Panc1 (cell line): ENCODE measurements at places on chromosomes 1 and 21. TPM values are rescaled to one million over a fixed set of nuclear protein-coding genes. Genes with fewer than 3 reads are reported as not detected.

DNA sequence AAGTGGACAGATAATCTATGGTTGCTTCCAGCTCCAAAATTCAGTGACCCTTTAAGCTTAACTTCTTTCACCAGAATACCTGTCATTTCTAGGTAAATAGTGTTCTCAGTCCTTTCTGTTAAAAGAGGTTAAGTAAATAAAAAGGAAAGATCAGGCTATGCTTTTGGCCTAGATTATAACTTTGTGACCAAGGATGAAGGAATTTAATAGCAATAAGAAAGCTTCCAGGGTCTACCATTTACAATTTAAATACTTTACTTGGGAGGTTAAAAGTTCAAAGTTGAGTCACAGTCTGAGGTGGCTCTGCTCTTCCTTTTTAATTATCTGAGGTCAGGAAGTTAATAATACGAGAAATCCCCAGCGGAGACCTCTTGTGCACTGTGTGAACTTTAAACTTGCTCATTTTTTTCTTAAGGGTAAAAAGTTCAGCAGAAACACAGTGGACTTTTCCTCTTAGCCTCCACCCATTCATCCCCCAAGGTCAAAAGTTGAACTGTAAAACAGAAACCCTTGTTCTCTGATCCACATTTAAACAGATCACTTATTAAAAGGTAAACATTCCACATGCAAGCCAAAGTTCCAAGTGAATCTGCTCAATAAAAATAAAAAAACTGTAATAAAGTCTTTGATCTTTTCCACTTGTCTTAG is 187.1 kb downstream of the NRIP1 start:
- peak overlapping the region; percentile 85 for H3K27ac ChIP-seq
- H3K4me1 ChIP-seq: peaks cover 19% of the 10 kb centered on the region
- H3K4me3 ChIP-seq: no peak overlapping the region
- DNase-seq: no peak
- H3K27me3 ChIP-seq: no peaks in the 10 kb centered on the region
- H3K36me3 ChIP-seq: no peaks in the 10 kb centered on the region

DNA sequence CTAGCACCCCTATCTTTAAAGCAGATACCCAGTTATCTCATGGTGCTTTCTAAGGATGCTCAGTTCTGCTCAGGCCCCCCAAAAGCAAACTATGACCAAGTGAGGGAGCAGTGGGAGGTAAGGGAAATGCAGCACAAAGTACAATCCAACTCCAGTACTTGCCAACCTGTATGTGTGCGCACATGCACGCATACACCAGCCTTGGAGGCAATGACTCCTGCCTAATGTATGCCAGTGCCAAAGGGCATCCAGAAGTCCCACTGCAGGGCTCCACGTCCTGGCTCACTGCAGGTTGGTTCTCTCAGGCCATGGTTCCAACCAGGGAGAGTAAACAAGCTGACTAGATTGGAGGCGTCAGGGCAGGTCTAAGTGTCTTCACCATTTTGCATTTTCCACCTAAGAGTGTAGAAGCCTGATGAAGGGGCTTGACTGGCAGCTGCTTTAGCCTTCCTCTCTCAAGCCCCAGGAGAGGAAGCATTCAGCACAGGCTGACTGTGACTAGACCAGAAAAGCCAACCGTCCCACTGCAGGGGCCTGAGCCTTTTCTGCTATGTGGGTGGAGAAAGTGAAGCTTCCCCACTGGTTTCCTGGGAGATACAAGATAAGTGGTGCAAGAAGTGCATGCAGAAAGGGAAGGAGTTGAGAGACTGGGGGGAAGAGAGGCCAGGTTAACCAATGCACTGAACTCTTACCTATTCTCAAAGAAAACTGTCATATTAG is 7.7 kb downstream of the AMIGO1 start:
- DNase-seq: no peak
- no peaks in the 10 kb centered on the region for H3K36me3 ChIP-seq
- H3K4me3 ChIP-seq: no peak overlapping the region

DNA sequence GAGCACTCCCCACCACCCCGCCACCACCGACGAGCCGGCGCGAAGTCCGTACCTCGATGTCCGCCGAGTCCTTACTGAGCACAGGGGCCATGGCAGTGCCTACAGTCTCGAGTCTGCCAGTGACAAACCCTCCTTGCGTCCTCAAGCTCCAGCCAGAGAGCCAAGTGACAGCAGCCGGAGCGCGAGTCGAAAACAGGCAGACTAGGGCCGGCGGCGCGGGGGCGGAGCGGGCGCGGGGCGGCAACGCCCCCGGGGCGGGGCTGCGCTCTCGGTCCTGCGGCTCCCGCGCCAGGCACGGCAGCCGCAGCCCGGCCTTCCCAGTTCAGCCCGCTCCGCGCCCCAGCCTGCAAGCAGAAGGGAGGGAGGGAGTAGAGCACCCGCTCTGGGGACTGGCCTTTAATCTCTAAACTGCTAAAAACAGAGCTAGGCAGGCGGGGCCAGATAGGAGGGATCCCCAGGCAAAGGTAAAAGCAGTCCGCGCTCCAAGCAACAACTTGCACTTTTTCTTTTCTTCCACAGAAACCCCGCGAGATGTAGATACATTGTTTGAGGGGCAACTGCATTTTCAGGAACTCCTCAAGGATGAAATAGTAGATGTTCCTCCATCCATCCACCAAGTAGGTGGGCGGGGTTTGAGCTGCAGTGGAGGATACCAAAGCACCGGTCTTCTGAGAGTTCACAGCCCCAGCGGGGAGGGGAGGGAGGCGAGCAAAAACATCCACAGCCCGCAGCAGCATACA is at the start of gene DPYD:
TSS of gene DPYD (minus strand) at position 203 of the 740 bp plus-strand sequence. CDS start at position 91, 112 bp downstream.
- H3K4me1 ChIP-seq: no peaks in the 10 kb centered on the region; the same call in 1 of the 2 replicates
- peak within 1 kb of the TSS; percentile 67 for H3K4me3 ChIP-seq
- H3K27ac ChIP-seq: peak within 1 kb of the TSS; percentile 29; the same call in 1 of the 2 replicates
- H3K36me3 ChIP-seq: no peaks in the 10 kb centered on the region
- H3K27me3 ChIP-seq: no peaks in the 10 kb centered on the region

- H3K27ac ChIP-seq: peak overlapping the region; percentile 2; the same call in 1 of the 2 replicates
- DNase-seq: no peak
- H3K27me3 ChIP-seq: no peaks in the 10 kb centered on the region
- H3K36me3 ChIP-seq: no peaks in the 10 kb centered on the region
Measured at GRCh38 chr1:229231754-229232119, 39.2 kb upstream of the RAB4A start.

- H3K4me3 ChIP-seq: no peak overlapping the region
- DNase-seq: no peak
- no peaks in the 10 kb centered on the region for H3K4me1 ChIP-seq
- no peaks in the 10 kb centered on the region for H3K36me3 ChIP-seq
- no peak overlapping the region for H3K27ac ChIP-seq
- H3K27me3 ChIP-seq: peaks cover 2% of the 10 kb centered on the region
Measured at GRCh38 chr1:201355471-201355870, 22.0 kb downstream of the TNNT2 start.

GRCh38 chr21:41815652-41816582 is 49.1 kb upstream of the RIPK4 start:
- H3K4me3 ChIP-seq: no peak overlapping the region
- H3K4me1 ChIP-seq: peaks cover 5% of the 10 kb centered on the region; the same call in 1 of the 2 replicates
- no peaks in the 10 kb centered on the region for H3K36me3 ChIP-seq
- H3K27ac ChIP-seq: peak overlapping the region; percentile 76
- no peak for DNase-seq

- H3K36me3 ChIP-seq: no peaks in the 10 kb centered on the region
- no peak for DNase-seq
- H3K4me1 ChIP-seq: no peaks in the 10 kb centered on the region
- H3K27ac ChIP-seq: no peak overlapping the region
- H3K4me3 ChIP-seq: no peak overlapping the region
Measured at GRCh38 chr1:28136169-28136921, 40.1 kb downstream of the PTAFR start.

TCEA3 gene
- 8.3 TPM for total RNA-seq

DNA sequence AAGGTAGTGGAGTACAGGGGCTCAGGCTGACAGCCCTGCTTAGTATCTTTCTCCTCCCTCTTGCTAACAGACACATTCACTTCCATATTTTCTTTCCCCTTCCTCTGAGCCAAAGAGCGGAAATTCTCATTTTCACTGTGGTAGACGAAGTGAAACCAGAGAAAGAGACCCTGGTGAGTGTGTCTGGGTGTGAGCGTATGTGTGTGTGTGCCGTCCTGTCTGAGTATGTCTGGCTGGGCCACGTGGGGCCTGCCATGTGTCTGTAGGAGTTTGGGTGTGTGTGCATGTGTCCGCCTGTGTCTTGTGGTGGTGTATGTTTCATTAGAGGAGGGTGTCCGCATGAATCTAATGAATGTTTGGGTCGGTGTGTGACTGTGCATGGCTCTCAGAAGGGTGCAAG is 1.7 kb downstream of the COL8A2 start:
- no peak for DNase-seq
- H3K4me1 ChIP-seq: 0 out of 2 replicates have a peak, but pooled peaks cover 6% of the 10 kb centered on the region
- no peak overlapping the region for H3K4me3 ChIP-seq
- no peak overlapping the region for H3K27ac ChIP-seq

- H3K36me3 ChIP-seq: no peaks in the 10 kb centered on the region
- no peak overlapping the region for H3K4me3 ChIP-seq
- no peak overlapping the region for H3K27ac ChIP-seq
Measured at GRCh38 chr1:61604261-61604660, 120.7 kb downstream of the TM2D1 start.

DNA sequence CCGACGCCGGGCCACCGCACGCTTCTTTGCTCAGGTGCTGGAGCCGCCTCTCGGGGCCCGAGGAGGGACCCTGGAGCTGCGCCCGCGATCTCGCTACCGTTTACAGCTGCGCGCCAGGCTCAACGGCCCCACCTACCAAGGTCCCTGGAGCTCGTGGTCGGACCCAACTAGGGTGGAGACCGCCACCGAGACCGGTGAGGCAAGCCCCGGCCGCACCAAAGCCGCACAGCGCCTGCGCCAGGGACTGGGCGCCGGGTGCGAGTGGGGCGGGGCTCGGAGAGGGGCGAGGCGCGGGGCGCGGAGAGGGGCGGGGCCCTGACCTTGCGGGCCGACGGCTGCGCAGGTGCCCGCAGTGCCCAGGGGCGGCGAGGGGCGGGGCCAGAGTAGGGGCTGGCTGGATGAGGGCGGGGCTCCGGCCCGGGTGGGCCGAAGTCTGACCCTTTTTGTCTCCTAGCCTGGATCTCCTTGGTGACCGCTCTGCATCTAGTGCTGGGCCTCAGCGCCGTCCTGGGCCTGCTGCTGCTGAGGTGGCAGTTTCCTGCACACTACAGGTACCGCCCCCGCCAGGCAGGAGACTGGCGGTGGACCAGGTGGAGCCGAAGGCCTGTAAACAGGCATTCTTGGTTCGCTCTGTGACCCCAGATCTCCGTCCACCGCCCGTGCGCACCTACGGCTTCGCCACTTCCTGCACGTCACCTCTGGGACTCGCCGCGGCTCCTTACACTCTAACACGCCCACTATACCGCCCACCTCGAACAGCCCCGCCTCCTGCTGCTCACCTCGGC is 9.8 kb upstream of the CDC20 start:
- no peaks in the 10 kb centered on the region for H3K27me3 ChIP-seq
- H3K4me1 ChIP-seq: peaks cover 14% of the 10 kb centered on the region
- peak overlapping the region; percentile 91 for H3K27ac ChIP-seq
- H3K36me3 ChIP-seq: no peaks in the 10 kb centered on the region
- DNase-seq: peak; percentile 53

- no peaks in the 10 kb centered on the region for H3K27me3 ChIP-seq
- H3K4me1 ChIP-seq: no peaks in the 10 kb centered on the region
- DNase-seq: no peak
- no peak overlapping the region for H3K27ac ChIP-seq
Measured at GRCh38 chr1:174702011-174702410, 254.2 kb downstream of the GPR52 start.

- no peaks in the 10 kb centered on the region for H3K4me1 ChIP-seq
- H3K27ac ChIP-seq: no peak overlapping the region
- no peak for DNase-seq
- no peak overlapping the region for H3K4me3 ChIP-seq
Measured at GRCh38 chr21:46110499-46111192, 12.7 kb downstream of the COL6A2 start.

- H3K27ac ChIP-seq: no peak overlapping the region
- DNase-seq: no peak
- H3K27me3 ChIP-seq: no peaks in the 10 kb centered on the region
- 0 out of 2 replicates have a peak, but pooled peaks cover 2% of the 10 kb centered on the region for H3K4me1 ChIP-seq
- no peaks in the 10 kb centered on the region for H3K36me3 ChIP-seq
Measured at GRCh38 chr1:6824665-6825368, 39.6 kb downstream of the CAMTA1 start.

DNA sequence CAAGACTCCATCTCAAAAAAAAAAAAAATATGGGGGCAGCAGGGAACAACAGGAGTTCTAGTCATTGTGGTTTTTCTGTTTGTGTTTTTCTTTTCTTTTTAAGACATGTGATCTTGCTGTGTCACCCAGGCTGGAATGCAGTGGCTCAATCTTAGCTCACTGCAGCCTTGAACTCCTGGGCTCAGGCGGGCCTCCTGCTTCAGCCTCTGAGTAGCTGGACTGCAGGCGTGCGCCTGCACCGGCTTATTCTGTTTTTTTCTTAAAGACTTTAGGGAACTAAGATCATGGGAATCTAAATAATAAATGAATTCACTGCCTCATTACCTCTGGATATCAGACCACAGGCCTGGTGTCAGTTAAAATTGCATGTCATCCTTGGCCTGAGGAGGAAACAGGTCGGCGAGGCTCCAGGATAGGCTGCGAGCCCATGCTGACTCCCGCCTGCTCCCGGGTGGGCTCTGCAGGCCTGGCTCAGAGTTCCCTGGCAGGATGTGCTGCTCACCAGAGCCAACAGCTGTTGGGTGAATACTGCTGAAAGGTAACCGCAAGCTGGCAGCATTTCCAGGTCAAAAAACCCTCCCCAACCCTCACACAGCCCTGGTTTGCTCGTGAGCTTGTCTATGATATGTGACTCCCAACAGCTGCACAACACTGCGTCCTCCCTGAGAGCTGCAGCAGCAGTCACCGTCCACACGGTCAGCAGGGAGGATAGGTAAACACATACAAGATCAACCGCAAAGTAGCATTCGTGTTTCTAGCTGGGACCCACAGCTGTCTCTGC is 58.1 kb downstream of the SCCPDH start:
- H3K4me3 ChIP-seq: no peak overlapping the region
- H3K4me1 ChIP-seq: no peaks in the 10 kb centered on the region; the same call in 1 of the 2 replicates
- H3K36me3 ChIP-seq: no peaks in the 10 kb centered on the region
- H3K27me3 ChIP-seq: no peaks in the 10 kb centered on the region
- no peak for DNase-seq

- H3K27ac ChIP-seq: no peak overlapping the region
- no peak overlapping the region for H3K4me3 ChIP-seq
- no peaks in the 10 kb centered on the region for H3K36me3 ChIP-seq
- H3K27me3 ChIP-seq: no peaks in the 10 kb centered on the region
- DNase-seq: no peak
- no peaks in the 10 kb centered on the region for H3K4me1 ChIP-seq
Measured at GRCh38 chr1:195462646-195463045, 1145.6 kb downstream of the KCNT2 start.

PPIAL4G gene
- total RNA-seq: not detected

- no peaks in the 10 kb centered on the region for H3K27me3 ChIP-seq
- H3K36me3 ChIP-seq: no peaks in the 10 kb centered on the region
- no peak for DNase-seq
Measured at GRCh38 chr1:72365693-72366092, 83.4 kb upstream of the NEGR1 start.

UBE2U gene
- total RNA-seq: not detected

SLC37A1 gene
- 7.7 TPM for total RNA-seq

DNA sequence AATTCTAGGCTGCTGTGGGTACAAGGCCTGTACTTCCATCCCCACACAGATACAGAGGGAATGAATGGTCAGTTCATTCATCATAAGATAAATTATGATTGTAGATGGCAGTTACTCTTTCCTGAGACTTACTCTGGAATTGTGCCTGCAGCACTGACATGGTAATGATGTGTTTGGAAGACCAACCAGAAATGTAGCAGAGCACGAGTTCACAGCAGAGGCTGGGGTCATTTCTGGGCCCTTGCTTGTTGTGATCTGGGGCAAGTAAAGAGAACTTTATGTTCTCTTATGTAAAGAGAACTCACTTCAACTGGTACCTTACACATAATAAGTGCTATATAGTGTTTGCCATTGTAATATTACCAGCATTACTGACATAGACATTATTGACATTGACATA is 411.9 kb downstream of the NTNG1 start:
- H3K4me3 ChIP-seq: no peak overlapping the region
- no peaks in the 10 kb centered on the region for H3K27me3 ChIP-seq
- H3K4me1 ChIP-seq: no peaks in the 10 kb centered on the region
- H3K36me3 ChIP-seq: no peaks in the 10 kb centered on the region
